Right ventricle myocardium inferior (tissue), 1 donor: ENCODE measurements at places on chromosomes 16 and 17.

GRCh38 chr17:75616521-75617122 is 16.6 kb upstream of the SMIM5 start:
- no peak for DNase-seq

DNA sequence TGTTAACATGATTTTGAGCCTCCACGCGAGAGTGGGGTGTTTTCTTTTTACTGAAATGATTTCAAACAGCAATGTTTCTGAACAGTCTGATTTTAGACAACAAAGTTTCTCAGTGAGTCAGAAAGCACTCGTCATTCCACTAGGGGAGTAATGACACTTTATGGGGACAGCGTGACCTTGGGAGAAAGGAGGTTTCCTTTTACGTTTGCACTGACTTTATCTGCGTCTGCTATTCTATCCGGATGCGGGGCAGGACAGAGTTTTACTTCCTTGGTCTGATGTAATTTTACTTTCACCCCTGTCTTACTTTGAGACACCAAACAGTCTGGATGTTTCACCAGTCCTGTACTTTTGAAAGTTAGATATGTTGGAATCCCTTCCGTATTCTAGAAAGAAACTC is 20.7 kb downstream of the SLC47A1 start:
- no peak for DNase-seq

- DNase-seq = no peak
Observed at GRCh38 chr16:65041667-65042066, 80.2 kb downstream of the CDH11 start.

DNA sequence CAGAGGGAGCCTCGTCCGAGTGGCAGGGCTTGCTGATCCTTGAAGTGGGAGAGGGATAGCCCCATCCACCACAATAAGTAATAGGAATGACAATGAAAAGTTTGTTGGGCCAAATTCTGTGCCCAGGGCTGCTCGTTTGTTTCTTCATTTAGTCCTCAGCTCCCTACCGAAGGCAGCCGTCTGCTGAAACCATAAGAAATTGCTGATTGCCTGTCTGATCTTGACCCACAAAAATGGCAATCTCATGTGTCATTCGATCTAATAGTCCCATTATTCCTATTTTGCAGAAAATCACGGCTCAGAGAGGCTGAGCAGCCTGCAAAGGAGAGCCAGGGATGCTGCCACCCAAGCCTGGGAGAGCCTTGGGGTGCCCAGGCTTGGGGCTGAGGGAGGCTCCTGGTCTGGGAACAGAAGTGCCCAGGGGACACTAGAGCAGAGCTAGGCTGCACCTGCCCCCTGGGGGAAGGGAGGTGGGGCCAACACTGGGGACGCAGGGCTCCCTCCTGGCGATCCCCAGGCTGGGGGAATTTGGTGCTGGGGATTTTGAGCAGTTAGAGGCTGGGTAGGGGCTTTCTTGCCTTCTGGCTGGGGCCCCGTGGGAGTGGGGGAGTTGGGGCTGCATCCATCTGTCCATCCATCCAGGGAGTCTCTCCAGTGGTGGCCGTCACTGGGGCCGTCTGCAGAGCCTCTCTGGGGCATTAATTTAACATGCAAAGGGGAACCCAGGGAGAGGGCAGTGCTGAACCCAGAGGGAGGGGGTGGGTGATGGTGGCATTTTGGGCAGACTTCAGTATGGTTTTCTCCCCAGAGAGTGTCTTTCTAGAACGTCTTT is 53.5 kb downstream of the SOCS1 start:
- no peak for DNase-seq

DNA sequence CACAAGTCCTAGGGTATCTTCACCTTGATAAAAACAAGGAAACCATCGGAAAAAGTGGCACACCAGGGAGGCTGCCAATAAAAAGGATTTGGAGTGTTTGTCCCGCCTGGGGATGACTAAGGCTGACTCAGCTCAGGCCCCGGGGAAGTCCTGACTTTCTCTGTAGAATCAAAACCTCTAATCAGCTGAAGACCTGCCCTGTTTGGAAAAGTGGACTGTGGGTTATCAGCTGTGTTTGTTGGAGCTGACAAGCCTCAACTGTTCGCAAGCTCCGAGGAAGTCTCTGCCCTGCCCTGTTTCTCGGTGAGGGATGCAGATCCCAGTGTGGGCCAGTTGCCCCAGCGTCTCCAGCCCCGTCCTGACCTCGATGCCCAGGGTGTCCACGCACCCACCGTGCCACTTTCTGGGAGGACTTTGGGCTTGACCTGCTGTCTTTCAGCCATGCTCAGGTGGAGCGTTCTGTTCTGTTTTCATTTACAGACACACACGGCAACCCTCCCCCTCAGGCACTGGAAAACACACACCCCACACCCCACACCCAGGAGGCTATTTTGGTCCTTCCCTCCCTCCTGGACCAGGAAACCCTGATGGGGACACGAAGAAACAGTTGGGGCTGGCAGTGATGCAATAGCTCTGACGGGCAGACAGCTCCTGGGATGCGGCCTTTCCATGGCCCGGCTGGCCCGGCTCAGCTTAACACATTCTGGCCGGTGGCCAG is 27.6 kb upstream of the PITPNA start:
- DNase-seq = peak; percentile 78

DNA sequence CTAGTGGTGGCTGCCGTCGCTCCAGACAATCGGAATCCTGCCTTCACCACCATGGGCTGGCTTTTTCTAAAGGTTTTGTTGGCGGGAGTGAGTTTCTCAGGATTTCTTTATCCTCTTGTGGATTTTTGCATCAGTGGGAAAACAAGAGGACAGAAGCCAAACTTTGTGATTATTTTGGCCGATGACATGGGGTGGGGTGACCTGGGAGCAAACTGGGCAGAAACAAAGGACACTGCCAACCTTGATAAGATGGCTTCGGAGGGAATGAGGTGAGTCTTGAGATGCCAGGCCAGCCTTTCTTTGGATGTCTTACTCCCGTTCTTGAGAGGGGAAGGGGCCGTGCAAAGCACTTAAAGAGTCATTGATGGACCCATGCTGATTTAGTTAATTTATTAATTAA is 16.1 kb downstream of the ARSG start:
- no peak for DNase-seq

DNA sequence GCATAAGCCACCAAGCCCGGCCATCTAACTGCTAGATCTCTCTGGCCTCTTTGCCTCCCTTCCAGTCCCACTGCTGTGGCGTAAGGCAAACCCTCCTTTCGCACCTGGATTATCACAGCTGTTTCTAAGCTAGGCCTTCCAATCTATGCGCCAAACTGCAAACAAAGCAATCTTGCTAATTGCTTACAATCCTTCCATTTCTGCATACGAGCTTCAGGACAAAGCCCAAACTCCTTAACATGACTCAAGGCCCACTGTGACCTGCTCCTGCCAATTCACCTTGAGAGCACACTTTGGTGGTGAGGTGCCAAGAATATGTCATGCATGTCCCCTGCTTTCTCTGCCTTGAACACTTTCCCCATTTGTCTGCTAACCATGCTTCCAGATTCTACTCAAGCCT is 6.0 kb upstream of the ARL5C start:
- DNase-seq = no peak

- DNase-seq = no peak
Observed at GRCh38 chr16:84155771-84156170, 10.7 kb downstream of the DNAAF1 start.

DNA sequence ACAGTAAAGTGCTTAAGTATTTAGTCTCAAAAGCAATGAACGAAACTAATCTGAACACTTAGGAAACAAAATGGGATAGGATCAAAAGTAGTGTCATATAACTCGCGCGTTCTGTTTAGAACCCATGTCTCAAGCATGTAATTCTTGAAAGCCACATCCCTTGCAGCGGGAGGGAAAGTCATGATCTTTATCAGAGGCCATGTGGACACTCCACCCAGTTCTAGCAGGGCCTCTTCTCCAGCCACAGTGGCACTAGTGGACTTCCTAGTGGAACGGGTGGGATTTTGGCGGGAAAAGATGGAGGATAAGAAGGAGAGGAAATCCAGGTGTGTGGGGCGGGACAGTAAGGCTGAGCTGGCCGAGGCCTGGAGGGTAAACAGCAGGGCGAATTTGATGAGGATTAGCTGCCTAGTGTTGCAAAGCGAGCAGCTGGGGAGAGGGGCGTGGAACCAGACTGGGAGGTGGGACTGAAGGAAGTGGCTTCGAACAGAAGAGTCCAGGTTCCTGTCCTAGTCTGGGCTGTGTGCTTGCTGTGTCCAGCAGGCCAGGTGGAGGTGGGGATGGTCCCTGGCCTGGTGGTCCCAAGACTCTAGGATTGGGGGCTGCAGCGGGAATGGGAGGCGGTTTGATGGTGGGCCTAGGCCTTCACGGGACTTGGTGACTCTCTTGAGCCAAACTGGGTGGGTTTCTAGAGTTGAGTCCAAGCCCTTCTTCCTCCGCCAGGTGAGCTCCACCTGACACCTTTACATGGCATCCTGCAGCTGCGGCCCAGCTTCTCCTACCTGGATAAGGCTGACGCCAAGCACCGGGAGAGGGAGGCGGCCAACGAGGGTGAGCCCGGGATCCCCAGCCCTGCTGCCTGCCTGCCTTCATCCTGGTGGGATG is 15.9 kb downstream of the POLR3E start:
- DNase-seq = no peak

DNA sequence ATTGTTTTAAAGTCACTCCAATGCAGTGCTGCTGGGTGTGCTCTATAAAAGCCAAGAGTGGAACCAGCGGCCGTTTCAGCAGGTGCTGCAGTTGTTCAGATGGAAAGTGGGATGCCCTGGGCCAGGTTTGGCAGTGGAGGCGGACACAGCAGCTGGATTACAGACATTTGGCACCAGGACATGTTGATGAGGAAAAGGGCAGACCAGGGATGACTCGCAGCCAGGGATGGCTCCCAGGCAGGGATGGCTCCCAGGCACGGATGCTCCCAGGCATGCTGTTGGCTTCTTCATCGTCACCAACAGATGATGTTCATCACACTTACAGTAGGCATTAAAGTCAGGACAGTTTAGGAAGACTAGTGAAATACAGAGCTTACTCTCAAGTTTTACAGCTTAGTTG is 10.0 kb downstream of the GAN start:
- DNase-seq = no peak

GRCh38 chr16:8855051-8855786 is 13.6 kb downstream of the CARHSP1 start:
- DNase-seq = no peak

DNA sequence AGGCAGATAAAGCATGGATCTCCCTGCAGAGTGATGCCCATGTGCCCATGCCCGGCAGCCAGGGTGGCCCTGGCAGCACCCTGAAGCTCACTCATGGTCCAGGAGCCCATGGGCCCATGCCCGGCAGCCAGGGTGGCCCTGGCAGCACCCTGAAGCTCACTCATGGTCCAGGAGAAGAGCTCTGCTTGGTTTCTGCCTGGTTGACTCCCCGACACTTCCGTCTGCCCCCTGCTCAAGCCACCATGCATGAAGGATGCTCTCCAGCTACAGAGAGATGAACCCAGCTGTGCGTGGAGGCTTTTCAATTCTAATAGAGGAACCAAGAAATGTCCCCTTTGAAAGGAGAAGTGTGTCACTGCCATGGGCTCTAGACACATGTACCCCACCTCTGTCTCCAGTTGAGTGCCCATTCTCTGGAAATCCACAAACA is 8.7 kb downstream of the CCL17 start:
- no peak for DNase-seq

DNA sequence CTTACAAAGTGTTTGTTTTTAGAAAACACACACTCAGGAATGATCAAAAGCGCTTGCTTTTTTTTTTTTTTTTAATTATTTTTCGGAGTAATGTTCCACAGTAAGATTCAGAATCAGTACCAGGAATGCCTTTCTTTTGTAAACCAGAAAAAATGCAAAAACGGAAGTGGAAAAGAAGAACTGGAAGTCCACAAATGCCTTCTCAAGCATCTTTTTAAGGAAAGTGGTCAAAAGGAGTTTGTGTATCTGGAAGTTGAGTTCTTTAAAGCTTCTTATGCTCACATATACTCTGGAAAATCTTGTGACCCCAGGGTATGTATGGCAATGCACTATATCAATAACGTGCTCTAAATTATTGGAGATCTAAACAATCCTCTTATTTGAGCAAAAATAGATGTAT is 126.0 kb downstream of the ABCA8 start:
- DNase-seq = no peak

DNA sequence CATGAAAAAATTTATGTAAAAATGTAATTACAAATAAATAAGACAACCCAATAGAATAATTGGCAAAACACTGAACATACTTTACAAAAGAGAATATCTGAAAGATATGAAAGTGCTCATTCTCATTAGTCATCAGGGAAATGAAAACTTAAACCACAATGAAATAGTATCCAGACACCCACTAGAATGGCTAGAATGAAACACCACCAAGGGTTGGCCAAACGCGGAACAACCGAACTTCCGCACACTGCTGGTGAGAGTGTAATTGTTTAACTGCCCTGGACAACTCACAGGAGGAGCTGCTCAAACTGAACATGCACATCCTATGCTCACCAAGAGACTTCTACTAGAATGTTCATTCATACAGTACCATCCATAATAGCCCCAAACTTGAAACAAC is 5.8 kb upstream of the ZDHHC7 start:
- no peak for DNase-seq
